ENCODE measurements at places on chromosomes 5 and 9.

DNA sequence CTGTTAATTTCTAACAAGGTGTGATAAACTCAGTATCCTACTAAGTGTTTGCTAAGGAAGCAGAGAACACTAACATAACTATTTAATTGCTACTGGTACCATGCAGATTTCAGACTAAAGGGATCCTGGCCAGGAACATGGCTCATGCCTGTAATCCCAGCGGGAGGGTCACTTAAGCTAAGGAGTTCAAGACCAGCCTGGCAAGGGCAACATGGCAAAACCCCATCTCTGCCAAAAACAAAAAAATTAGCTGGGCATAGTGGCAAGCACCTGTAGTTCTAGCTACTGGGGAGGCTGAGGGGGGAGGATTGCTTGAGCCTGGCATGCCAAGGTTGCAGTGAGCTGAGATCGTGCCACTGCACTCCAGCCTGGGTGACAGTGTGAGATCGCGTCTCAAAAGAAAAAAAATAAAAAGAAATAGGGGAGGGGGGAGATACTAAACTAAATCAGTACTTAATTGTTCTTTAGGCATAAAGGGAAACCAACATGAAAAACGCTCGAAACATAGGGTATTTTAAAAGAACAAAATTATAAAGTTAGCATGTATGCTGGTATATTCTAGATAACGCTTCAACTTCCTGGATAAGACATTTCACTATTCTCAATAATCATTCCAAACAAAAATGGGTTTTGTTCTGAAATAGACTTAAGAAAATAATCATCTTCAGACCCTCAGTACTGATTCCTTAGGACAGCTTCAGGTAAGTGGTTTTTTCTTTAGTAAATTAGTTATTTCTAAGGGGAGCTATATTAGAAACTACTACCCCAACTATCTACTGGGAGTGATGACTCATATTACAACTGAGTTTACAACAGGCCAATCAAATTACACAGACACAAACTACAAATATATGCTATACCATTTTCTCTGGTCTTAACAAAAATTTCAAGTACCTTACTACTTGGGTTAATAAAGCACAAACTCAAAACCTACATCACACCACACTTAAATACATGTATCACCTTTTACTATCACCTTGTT, 3.5 kb downstream of the PANK3 start:
- DNase-seq, result no peak

GRCh38 chr5:158473016-158473635, 614.2 kb upstream of the CLINT1 start:
- no peak for DNase-seq

DNA sequence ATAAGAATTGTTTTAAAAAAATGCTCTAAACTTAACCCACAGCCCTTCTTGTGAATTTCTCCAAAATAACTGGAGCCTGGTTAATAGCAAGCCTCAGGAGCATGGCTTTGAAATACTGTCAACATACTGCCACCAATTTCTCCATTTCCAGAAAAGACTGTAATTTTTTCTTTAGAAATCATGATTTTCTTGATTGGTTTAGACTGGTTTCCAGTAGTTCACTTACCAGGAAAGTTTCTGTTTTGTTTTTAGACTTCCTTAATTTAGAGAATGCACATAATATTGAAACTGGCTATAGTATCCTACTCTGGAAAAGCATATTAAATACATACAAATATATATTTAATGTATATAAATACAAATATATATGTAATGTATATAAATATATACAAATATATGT, 4.5 kb upstream of the CD274 start:
- DNase-seq, result no peak

DNA sequence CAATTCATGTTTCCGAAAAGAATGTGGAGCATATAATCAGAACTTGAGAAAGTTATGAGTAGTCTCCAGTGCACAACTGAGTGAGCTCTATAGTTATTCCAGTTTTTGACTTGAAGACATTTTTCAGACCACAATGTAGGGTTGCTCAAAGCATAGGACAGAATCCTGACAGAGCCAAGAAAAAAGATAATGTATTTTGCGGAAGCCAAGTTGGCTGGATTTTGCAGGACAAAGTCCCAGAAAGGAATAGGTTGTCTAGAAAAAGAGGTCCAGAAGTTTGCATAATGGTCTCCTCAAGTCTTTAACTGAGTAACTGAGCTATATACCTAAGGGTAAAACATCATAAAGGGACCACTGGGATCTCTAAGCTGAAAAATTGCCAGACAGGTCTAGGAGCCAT, 1028.0 kb downstream of the TAF11L14 start:
- DNase-seq, result no peak

DNA sequence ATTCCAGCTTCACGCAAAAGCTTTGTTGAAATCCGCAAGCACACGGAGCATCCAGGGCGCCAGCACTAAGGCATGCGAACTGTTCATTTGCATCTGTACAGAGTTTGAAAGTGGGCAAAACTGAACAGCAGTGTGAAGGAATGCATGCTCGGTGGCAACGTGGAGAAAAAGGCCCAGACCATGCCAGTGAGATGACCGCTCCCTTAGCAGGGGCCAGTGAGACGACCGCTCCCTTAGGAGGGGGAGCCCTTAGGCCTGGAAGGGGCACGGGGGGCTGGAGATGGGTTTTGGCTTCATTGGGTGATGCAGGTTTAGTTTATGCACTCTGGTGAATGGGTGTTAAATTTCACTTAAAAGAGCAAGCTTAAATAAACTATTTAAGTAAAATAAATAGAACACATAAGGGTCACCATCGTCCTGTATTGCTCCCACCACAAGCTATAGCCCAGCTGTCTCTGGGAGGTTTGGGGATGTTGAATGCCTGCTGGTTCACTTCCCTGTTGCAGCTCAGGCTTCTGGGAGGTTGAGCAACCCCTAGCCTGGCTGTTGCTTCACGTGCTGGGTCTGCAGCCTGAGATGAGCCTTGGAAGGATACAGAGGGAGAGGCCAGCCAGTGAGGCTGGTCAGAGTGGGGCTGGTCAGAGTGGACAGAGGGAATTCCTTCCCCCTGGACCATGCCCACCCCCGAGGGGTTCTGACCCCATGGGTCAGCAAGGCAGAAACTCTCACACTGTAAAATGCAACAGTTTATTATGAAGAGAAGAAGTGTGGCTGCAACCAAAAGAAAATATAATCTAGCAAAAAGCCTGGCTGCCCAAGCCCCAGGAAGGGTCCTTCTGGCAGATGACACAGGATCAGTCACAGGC, 4.6 kb upstream of the FCN1 start:
- no peak for DNase-seq

- no peak for DNase-seq
Measured at GRCh38 chr5:27034565-27034964, 3.8 kb downstream of the CDH9 start.

DNA sequence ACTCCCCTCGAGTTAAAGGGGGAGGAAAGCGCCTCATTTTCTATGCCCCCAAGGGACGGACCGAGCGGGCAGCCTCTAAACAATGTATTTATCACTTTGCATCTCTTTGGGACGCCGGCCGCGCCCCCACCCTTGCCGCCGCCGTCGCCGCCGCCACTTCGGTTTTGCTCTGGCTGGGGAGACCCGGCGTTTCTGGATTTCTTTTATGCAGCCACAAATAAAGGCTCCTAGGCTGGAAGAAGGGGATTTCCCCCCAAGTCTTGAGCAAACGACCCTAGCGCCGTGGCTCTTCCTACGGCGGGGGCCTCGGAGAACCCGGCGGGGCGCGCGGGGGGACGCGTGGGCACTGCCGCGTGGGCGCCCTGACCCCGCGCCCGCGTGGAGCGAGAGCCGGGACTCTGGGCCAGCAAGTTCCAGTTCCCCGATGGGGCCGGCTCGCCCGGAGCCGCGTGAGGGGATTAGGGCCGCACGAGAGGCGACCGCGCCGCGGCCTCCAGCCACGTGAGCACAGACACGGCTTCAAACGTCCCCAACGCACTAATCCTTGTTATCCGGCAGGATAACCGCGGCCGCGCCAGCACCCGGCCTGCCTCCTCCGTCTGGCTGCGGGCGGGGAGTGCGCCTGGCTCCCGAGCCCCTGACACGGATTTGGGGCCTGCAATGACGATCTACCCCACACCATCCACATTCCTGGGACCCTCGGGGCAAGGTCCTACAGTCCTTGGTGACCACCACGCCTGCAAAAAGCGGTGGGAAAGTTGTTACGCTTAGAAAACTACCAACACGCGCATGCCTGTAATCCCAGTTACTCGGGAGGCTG, 7.9 kb upstream of the NEUROG1 start:
- peak; percentile 11 for DNase-seq

DNA sequence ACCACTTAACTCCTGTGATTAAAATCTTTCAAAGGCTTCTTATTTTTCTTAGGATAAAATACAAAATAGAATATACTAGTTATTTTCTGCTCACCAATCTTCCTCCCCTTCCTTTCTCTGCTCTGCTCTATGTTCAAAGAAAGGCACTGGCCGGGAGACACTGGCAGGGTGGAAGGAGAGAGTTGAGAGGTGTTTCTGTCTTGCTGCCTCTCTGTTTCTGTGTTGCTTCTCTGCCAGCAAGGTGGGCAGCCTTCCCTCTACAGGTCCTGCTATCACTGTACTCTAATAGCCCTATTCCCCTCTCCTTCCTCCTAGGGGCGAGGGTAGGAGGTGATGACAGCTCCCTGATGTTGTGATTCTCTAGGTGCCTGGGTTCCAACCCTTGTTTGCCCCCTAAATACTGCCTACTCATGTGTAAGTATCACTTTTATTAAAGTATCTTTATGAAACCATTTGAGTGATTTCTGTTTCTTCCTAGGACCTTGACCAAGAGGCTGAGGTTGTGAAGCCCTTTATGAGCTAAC, 515.1 kb downstream of the TLE4 start:
- DNase-seq, result no peak

DNA sequence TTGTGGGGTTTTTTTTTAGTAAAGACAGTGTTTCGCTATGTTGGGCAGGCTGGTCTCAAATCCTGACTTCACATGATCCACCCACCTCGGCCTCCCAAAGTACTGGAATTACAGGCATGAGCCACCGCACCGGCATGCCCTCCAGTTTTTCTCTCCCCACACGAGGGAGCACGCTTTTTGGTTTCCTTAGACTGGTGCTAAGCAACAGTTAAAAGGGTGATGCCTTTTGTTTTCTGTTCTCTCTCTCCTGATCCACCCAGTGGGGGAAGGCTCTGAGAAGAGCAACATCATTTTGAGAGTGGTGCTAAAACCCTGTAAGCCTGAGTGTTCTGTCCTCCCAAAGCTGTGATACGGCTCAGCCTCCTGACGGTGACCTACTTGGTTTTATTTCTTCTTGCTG, 146.6 kb downstream of the MAN2A1 start:
- DNase-seq, result no peak

GRCh38 chr5:78611126-78611605, 37.4 kb downstream of the LHFPL2 start:
- peak; percentile 75 for DNase-seq

DNA sequence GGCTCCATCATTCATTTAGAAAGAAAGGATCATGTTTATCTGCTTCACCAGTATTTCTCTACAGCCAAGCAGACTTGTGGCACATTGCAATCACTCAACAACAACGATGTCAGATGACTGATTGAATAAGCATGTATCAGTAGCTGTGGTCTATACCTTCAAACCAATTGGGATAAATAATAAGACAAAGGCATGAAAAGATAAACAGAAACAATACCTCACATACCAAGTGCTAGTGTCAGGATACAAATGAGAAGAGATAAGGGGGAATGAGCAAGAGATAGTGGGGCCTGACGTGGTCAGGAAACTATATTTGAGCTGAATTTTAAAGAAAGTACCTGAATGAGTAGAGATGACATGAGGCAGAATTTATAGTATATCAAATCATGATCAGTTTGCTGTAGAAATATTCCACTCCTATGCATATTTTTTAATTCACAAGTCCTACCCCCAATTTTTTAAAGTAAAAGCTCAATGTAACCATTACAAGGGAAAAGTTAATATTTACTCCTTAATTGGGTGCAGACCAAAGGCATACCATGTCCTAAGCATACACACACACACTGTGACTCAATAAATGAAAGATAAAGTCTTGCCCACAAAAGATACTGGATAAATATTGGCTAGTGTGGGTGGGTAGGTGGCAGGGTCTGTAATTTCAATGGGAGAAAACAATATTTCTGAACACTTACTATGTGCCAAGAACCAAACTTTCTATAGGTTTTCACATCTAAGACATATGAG, 284.5 kb downstream of the SPOCK1 start:
- peak; percentile 22 for DNase-seq

- DNase-seq, result no peak
Measured at GRCh38 chr5:16455668-16456067, 9.9 kb downstream of the ZNF622 start.

DNA sequence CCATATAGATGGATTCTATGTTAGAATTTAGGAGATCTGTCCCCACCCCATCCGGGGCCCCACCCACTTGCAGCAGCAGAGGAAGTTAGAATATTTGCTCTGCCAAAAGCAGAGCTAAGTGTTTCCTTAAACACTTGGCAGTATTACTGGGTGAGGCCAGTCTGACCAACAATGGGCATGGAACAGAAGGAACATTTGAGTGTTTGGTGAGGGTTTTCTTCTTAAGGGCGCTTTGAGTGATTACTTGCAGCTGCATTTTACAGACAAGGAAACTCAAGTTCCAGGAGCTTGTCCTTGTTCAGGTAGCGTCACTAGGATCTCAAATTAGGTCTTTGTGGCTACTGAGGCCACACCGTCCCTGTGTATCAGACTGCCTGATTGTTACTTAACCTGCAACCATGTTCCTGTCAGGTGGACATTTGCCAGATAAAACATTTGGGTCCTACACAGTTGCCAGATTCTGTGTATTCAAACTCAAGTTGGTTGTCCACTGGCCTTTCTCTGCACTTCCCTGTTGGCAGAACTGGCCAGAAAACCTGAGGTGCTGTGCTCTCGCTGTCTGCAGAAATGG, 59.3 kb downstream of the SLC46A2 start:
- no peak for DNase-seq

GRCh38 chr9:136939996-136940525, 4.5 kb downstream of the FBXW5 start:
- DNase-seq, result no peak

DNA sequence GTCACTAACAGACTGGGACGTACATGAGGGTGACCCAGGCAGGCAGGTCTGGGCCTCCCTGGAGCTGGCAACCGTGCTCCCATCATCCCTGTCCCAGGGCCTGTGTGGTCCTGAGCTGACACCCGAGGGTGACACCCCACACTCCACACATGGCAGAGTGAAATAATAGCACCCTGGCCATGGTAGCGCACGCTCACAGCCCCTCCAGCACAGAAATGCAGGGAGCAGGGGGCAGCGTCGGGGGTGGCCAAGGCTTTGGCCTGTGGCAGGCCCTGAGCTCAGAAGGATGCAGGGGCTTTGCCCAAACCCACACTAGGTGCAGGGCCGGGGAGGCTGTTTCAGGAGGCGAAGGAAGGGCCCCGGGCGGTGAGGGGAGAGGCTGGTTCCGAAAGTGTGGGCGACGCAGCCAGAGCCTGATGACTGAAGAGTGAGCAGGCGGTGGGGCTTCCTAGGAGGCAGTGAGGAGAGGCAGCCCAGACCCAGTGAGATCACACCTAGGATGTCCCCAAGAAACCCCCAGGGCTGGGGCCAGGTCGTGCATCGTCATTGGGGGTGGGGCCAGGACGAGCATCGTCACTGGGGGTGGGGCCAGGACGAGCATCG, 12.9 kb downstream of the OR2V2 start:
- peak; percentile 50 for DNase-seq

GRCh38 chr5:139746691-139747582, 48.7 kb upstream of the PSD2 start:
- peak; percentile 63 for DNase-seq

- DNase-seq, result peak; percentile 54
Measured at GRCh38 chr5:109693535-109694400, 4.0 kb downstream of the MAN2A1 start.

GRCh38 chr5:143428155-143428554, 24.7 kb upstream of the NR3C1 start:
- no peak for DNase-seq

Measured in fibroblast of skin of back (primary cell).